ENCODE measurements at places on chromosomes 16 and 17.

DNA sequence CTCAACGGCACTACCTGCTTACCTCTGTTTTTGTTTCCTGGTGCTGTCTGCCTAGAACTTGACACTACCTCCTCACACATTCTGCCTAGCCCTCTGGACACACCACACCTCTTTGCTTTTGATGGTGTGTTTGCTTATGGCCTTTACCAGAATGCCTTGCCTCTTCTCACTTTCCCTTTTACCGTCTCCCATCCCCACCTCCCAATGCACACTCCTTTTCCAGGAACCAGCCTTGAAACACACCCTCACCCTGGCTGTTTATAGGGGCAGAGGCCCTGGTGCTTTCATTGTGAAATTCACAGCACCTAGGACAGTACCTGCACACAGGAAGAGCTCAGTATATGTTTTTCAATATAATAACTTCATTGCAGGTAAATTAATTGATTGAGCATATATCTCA is 56.2 kb downstream of the MAP2K6 start:
- no peak for DNase-seq

DNA sequence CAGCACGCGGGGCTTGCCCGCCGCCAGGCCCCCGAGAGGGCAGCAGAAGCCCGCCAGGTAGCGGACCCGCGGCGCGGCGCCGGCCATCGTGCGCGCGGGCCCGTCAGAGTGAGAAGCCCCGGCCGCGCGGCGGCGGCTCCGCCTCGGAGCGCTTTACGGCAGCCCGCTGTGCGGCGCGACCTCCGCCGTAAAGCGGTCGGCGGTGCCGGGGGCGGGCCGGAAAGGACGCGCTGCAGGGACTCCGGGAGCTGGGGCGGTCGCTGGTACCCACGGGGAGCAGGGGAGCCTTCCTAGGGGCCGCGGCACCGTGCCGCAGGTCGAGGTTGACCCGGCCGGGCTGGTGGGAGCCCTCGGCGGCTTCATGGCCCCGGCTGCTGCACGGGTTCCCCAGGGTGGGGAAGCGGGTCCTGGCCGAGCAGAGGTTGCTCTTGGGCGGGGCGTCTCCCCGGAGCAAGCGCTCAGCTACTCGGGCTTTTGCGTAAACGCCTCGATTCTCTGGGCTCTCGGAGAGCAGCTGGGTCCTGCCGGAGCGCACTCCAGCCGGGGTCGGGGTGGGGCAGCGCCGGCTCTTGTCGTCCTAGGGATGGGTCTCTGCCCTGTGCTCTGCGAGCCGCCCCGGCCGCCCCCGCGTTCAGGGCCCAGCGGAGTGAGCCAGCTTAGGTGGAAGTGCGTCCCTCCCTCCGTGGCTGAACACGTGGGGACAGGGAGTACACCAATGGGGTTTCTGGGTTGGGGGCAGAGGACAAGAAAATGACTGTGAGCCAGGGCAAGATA is at the start of gene FAAP100:
FAAP100 (minus strand) TSS at position 110 of the 774 bp plus-strand sequence; CDS start at position 87, 23 bp downstream.
- peak; percentile 79 for DNase-seq

- no peak for DNase-seq
Measured at GRCh38 chr16:78778101-78779004, 678.9 kb downstream of the WWOX start.

- no peak for DNase-seq
Measured at GRCh38 chr17:378068-378467, 25.5 kb upstream of the RPH3AL start.

DNA sequence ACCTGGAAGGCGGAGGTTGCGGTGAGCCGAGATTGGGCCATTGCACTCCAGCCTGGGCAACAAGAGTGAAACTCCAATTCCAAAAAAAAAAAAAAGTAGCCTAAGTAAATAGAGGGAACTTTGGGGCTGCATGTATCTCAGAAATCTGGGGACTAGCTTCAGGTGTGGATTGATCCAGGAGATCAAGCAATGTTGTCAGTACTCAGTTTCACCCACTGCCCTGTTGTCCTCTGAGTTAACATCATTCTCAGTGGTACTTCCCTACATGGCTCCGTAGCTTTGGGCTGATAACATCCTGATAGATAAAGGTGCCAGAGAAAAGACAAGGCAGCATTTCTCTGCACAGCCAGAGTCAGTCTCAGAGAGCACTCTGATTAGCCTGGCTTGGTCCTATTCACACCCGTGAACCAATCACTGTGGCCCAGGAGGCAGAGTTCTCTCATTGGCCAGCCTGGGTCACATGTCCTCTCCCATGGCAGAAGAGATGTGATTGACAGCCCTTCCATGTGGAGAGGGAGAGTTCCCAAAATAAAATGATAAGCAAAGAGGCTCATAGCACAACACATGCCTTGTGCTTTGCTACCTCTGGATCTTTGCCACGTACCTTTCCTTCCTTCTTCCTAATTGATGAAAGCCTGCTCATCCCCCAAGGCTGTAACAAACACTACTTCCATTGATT is 99.6 kb downstream of the ABCC1 start:
- no peak for DNase-seq

- no peak for DNase-seq
Measured at GRCh38 chr16:64626776-64627175, 495.1 kb downstream of the CDH11 start.

GRCh38 chr17:46853896-46854444 is 2.6 kb downstream of the WNT9B start:
- no peak for DNase-seq

DNA sequence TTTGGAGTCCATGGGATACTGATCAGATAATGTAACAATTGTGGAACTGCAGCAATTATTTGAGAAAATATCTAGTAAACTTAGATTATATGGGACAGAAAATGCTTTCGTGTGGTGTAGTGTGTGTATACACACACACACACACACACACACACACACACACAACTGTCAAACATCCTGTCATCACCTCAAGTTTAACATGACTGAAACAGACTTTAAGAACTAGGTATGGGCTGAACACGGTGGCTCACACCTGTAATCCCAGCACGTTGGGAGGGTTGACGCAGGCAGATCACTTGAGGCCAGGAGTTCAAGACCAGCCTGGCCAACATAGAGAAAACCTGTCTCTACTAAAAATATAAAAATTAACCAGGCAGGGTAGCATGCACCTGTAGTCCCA is 544 bp upstream of the EVI2A start:
- no peak for DNase-seq
